ENCODE measurements at places on chromosomes 7 and 10.

DNA sequence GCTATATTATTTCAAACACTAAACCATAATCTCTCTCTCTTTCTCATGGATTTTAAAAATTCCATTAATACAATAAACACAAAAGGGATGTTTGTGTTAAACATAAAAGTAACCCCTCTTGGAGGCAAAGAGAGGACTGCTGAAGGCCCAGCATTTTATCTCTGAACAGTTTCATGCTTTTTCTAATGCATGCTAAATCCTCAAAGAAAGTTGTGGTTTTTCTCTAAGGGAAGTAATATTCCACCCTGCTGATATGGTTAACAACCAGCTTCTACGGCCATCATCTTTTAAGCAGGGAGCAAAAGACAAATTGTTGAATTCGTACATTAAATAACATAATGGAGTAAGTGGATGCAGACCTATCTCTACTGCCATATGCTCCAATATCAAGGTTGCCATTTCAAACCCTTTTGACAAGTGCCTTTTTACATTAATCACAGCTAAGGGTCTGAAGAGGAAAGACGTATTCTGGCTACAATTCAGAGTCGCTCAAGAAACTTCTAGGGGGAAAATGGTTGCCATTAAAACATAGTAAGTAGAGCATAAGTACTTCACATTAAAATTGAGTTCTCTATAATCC lies 103.1 kb downstream of the SLC25A13 start:
- DNase-seq = no peak

- no peak for DNase-seq
Observed at GRCh38 chr7:55351263-55351662, 13.9 kb upstream of the LANCL2 start.

GRCh38 chr10:91787258-91787657 lies 11.0 kb upstream of the TNKS2 start:
- DNase-seq = no peak

DNA sequence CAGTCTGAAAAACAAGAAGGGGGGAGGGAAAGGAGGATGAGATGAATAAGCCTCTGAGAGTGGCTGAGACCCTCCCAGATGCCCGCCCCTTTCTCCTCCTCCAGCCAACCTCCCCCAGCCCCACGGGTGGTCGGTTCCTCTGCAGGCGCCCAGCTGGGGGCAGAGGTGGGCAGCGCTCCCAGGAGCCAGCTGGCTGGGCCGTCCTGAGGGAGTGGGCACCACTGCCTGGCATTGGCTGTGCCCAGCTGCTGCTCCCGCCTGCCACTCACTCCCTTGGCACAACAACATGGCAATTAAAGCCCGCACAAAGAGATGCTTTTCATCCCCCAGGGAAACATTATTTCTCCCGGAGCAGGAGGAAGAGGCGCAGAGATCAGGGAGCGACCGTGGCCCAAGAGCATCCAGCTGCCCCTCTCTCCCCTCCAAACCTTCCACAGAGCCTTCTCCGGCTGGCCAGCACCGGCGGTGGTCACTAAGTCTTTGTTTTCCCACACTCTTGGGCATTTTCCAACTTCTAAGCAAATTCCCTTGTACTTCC lies 107.2 kb downstream of the SPDYE5 start:
- DNase-seq = no peak

GRCh38 chr10:101444058-101444898 lies 90.3 kb downstream of the BTRC start:
- DNase-seq = no peak

GRCh38 chr10:34002896-34003295 lies 668.4 kb upstream of the NRP1 start:
- no peak for DNase-seq

GRCh38 chr7:19869979-19870378 lies 96.6 kb upstream of the TMEM196 start:
- DNase-seq = no peak

GRCh38 chr10:112811741-112812551 lies 138.1 kb upstream of the TCF7L2 start:
- no peak for DNase-seq

- no peak for DNase-seq
Observed at GRCh38 chr7:25855854-25856782, 295.9 kb upstream of the NFE2L3 start.

- no peak for DNase-seq
Observed at GRCh38 chr7:71272509-71273490, 140.9 kb downstream of the GALNT17 start.

GRCh38 chr10:24465124-24465874 lies 256.4 kb downstream of the KIAA1217 start:
- no peak for DNase-seq

DNA sequence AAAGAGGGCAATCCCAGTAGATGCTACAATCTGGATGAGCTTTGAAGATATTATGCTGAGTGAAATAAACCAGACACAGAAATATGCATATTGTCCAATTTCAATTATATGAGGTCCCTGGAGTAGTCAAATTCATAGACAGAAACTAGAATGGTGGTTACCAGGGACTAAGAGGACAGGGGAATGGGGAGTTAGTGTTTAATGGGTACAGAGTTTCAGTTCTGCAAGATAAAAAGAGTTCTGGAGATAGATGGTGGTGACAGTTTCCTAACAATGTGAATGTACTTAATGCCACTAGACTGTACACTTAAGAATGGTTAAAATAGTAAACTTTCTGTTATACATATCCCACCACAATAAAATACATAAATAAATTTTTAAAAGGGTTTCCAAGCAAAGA lies 236.6 kb downstream of the ELMO1 start:
- no peak for DNase-seq

- DNase-seq = no peak
Observed at GRCh38 chr7:133434246-133434865, 181.5 kb downstream of the EXOC4 start.

- no peak for DNase-seq
Observed at GRCh38 chr10:70656489-70656888, 15.8 kb upstream of the ADAMTS14 start.

- no peak for DNase-seq
Observed at GRCh38 chr7:30173058-30173897, 38.5 kb downstream of the MTURN start.

DNA sequence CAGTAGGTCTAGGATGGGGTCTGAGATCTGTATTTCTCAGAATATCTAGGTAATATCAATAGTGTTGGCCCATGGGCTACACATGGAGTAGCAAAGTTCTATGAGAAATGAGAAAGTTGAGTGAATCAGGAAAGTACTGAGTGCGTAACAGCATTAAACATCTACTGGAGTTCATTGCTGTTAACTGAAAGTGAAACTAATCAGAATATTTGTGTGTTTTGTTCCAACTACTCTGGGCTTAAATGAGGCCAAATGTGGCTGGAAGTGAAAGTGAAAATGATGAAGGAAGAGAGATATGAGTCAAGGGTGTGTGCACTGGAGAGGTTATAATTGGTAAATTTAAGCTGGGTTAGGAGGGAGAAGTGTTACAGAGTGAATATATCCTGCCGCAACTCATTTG lies 46.5 kb downstream of the TMEM106B start:
- DNase-seq = no peak

DNA sequence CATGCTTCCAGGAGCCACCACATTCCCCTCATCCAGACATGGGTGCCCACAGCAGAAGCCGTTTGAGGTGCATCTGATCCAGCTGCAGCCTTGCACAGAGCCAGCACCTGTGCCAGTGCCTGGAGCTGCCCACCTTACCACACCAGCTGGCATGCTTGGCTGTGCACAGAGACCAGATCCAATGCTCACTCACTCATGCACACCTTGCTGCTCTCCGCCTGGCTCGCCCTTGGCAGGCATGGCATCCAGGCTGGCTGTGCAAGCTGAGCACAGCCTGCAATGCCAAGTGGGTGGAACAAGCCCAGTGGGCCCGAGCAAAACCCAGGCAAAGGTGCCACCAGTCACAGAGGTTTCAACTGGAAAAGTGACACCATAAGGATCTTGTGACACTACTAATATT lies 66.9 kb upstream of the SEMA3A start:
- DNase-seq = no peak

DNA sequence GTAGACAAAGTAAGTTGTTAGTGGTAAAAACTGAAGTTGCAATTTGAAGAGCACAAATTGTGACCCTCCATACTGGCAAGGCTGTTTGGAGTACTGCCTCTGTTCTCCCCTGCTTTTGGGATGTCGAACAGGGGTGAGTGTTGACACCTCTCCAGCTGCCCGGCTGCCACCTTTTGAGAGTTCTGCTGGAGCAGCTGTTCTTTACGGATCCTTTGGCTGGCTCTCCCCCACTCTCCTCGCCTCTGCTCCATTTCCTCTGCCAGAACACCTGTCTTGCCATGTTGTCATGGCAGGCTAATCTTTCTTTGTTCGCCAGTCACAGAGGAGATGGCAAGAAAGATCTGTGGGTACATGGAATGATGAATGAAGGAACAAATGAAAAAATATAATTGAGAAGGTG lies 34.9 kb downstream of the INSYN2A start:
- DNase-seq = no peak

DNA sequence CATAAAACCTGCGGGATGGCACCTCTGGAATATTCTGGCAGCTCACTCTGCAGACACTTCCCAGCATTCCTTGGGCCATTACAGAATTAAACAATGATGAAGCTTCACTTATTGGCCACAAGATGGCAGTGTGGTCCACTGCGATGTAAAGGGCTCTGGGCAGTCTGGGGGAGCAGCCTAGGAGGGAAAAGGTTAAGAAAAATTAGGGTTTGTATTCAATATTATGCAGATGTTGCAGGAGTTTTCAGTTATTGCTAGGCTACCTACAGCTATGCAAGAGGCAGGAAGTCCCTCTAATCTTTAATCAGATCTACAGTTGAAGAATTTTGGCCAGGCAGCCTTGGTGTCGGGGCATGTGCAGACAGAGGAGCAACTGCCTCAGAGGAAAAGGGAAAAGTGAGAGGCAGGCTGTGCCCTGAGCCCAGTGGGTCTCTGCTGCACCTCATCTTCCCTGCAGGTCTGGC lies 233.2 kb upstream of the PRSS1 start:
- DNase-seq = no peak

DNA sequence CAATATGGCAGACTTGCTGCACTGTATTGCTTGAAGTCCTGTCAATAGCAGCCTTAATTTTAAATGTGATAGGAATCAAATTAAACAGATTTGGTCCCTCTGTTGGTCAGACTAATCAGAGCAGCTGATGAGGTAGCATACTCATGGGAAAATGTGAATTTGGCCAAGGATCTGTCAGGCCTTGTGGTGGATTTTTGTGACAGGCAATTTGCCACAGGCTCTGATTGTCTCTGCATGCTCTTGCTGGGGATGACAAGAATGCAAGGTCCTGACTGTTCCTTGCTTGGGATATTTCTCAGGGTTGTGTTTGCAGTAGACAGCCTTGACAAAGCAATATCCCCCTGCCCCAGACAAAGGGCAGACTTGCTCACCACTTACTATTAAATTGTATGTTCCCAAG lies 41.5 kb upstream of the GARS1 start:
- DNase-seq = no peak

DNA sequence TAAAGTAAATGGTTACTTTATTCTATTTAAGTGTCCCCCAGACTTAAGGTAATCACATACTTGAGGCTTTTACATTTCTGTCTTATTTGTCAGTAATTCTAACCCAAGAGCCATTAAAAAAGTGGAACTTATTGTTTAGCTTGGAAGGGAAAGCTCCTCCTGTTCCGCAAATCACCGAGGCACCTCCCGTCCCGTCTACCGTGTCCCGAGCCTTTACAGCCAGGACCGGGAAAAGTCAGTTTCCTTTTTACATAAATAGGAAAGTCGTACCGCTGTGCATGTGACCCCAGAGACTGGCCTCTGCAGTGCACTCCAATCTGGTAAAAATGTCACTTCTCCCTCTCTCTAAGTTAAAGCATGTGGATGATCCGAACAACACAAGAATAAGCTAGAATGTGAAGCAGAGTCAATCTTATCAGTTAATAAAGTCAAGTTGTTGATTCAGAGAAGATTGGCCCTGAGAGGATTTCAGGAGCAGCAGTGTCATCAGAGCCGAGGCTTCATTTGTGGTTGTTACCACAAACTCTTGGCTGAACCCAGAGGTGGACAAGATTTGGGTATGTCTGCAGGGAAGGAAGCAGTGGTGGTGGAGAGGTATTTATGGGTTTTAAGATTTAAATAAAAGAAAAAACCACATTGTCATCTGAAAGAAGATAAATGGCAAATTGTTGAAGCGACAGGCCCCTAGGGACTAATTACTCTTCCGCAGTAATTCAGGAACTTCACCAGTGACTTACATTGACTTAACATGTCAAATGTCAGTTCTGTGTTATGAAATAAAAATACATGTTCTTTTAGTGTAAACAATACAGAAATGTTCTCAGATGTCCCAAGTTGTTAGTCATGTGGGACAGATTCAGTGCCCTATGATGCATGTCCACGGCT lies 316.6 kb upstream of the ZNF32 start:
- DNase-seq = no peak

DNA sequence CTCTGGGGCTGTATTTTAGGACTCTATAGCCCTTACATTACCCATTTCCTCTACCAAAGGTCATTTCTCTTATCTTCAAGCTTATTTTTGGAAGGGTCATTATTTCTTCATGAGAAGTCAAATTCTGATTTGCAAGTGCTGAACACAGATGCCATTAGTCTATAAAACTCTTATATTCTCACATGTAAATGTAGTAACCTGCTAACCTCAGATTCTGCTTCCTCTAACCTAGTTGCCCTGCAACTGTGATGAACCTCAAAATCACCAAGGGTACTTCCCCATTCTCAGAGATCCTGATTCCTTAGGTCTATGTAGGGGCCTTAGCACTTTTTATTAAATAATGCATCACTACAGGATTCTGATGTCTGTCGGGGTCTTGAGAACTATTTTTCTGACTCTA lies 6.3 kb downstream of the FAS start:
- no peak for DNase-seq

DNA sequence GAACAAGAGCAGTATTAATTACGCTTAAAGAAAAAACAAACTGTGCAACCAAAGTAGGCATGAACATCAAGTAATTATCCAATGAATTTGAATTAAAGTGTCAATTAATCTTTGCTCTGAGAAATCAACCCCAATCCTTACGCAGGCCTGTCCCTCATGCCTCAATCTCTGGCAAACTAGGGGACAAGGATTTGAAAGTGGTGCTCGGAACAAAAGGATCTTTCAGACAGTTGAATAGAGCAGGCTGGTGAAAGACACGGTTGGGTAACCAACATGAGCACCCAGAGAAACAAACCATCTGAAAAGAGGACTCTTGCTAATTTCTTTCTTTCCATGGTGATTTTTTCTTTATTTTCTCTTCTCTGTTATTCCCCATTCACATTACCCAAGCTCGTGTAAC lies 203.5 kb upstream of the PHF14 start:
- DNase-seq = no peak

DNA sequence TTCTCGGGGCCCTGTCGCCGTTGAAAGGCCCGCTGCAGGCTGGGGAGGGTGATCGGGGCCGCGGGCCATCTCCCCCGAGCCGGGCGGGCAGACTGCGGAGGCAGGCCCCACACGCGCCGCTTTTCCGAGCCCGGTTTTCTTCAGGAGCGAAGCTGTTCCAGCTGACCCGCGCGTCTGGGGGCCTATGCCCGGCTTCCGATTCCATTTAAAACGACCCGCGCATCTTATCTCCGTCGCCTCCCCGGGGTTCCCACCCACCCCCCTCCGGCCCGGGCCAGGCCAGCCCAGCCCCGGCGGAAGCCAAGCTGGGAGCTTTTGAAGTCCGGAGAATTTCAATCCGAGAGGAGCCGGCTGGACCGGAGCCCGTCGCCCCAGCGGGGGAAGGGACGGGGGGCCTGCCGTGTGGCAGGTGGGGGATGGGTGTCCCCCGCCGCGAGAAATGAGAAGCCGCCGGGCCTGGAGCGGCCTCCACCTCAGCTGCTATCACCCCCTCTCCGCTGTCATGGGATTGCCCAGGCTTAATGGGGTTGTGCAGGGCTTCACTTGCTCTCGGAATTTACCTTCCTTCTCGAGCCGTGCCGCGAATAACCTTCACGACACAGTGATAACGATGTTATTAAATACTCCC lies 3.1 kb upstream of the EVX1 start:
- no peak for DNase-seq
